NCI-H69 (cell line): ENCODE measurements at places on chromosomes 5 and 9.

GRCh38 chr5:112232667-112233066 is 186.4 kb downstream of the EPB41L4A start:
- no peak for DNase-seq

DNA sequence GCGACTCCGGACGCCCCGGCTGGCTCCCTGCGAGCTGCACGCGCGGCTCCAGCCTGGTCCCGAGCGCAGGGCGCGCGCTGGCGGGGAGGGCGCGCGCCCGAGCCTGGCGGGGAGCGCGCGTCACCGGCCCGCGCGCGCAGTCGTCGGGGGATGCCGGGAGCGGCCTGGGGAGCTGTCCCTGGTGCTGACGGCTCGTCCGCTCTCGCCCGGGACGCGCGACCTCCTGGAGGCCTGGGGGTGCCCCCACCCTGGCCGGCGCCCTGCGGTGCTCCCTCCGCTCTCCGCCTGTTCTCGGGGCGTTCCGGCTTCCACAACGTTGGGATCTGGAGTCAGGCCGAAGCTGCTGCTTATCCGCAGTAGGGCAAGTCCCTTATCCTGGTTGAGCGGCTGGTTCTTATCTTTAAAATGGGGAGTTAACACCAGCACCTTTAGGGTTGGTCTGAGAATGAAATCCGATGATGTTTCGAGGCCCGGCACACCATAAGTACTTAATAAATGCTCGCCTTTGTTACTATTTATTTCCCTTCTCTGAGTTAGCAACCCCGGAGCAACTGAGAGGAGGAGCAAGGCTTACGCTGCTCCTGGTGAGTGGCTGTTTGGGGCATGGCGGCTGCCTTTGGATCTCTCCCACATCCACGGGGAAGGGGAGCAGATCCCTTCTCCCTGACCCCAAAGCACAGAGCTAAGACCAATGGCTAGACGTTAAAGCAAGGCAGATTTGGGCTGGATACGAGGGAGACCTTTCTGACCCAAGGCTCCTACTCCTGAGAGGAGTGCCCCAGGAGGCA is at the start of gene FAM163B:
TSS of gene FAM163B (minus strand) at position 79 of the 788 bp plus-strand sequence. CDS start 29,166 bp downstream, outside the sequence.
- peak; percentile 60 for DNase-seq

GRCh38 chr9:5617749-5618148 is 11.2 kb upstream of the RIC1 start:
- no peak for DNase-seq

DNA sequence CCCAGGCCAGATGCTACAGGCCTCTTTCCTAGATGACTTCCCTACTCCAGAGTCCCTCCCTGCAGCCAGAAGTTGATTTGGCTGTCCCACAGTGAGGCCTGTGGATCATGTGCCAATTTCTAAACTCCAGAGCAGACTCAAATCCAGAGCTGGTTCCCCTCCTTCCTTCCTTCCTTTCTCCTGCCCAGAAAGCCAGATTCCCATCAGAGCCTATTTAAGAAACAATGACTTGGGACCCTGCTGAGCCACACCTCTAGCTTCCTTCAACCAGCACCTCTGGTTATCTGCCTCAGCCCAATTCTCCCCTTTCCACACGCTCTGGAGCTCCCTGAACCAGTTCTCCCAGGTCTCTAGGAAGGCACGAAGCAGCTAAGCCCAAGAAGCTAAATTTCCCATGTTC is 7.2 kb downstream of the FAM219A start:
- DNase-seq, result no peak

- no peak for DNase-seq
These were observed 2.0 kb downstream of the MATR3 start for GRCh38 chr5:139295346-139296057.

DNA sequence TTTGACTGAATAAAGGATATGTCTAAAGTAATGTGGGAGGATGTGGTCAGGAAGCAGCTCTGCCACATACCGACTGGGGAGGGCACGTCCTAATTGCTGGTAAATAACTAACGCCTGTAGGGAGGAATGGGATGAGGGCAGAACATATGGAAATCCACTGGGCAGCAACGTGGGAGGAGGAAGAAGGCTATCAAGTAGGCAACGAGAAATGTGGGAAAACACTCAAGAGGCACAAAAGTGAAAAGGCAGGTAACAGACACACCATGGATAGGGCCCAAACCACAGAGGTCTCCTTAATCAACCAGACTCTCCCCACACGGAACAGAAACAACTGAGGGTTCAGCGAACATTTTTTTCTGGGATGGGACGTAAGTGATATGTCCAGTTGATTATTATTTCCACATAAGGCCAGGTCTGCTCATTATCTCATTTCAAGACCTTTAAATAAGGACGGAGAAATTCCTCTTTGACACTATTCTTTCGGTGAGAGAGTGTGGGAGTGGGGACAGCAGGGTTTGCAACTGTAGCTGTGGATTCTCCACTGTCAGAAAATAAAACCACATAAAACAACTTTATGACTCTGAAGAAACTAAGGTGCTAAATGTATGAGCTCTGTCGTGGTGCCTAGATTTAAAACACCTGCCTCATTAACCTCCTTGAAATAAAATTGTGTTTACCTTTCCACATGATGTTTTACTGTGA is 17.0 kb downstream of the IARS1 start:
- DNase-seq, result no peak
